ENCODE measurements at places on chromosomes 13 and 19.

DNA sequence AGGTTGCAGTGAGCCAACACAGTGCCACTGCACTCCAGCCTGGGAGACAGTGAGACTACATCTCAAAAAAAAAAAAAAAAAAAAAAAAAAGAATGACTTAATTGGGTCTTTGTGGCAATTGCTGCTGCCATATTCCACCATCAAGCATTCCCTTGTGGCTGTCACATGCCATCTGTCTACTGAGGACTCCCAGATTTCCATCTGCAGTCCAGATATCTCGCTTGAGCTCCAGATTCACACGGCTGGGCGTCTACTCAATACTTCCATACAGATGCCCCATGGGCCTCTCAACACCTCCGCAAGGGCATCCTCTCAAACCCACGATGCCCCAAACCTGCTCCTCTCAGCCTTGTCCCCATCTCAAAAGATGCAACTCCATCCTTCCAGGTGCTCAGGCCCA is 12.9 kb downstream of the TMEM143 start:
- DNase-seq = no peak

- no peak for DNase-seq
Observed at GRCh38 chr19:16445238-16446107, 26.3 kb downstream of the EPS15L1 start.

DNA sequence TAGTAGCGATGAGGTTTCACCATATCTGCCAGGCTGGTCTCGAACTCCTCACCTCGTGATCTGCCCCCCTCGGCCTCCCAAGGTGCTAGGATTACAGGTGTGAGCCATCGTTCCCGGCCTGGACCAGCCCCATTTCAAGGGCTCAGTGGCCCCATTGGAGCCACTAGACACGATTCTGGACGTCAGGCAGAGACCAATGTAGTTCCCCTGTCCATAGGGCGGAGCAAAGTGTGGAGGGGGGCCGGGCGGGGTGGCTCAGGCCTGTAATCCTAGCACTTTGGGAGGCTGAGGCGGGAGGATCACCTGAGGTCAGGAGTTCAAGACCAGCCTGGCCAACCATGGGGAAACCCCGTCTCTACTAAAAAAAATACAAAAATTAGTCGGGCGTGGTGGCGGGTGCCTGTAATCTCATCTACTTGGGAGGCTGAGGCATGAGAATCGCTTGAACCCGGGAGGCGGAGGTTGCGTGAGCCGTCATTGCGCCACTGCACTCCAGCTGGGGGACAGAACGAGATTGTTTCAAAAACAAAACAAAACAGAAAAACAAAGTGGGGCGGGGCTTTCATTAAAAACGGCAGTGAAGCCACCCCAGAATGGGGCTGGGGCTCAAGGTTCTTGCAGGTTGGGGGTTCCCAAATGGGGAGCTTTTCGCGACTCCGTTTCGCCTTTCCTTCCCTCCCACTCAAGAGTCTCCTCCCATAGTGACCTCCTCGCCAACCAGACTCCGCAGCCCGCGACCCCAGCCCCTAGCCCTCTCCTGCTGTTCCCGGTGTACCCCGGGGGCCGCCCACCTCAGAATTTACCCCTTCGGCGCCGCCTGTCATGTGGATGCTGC is 758 bp upstream of the TECR start:
- no peak for DNase-seq

- DNase-seq = no peak
Observed at GRCh38 chr13:43240278-43240677, 216.9 kb downstream of the DNAJC15 start.

DNA sequence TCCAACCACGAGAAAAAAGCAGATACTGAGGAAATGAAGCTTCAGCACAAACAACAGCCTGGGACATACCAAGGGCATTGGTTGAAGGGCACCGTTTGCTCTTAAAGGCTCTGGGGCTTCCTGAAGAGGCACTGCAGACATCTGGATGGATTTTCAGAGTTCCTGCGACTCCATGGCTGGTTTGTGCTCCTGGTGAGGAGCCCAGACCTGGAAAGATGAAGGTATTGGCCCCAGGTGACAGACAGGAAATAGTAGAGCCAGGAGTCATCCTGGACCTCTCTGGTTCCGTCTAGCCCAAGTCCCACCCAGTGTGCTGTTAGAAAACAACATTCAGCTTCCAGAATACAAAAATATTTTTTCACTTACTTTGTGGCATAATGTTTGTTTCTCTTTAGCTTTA is 6.3 kb downstream of the IL17D start:
- no peak for DNase-seq

GRCh38 chr19:855566-856120 is 3.5 kb downstream of the ELANE start:
- DNase-seq = no peak

DNA sequence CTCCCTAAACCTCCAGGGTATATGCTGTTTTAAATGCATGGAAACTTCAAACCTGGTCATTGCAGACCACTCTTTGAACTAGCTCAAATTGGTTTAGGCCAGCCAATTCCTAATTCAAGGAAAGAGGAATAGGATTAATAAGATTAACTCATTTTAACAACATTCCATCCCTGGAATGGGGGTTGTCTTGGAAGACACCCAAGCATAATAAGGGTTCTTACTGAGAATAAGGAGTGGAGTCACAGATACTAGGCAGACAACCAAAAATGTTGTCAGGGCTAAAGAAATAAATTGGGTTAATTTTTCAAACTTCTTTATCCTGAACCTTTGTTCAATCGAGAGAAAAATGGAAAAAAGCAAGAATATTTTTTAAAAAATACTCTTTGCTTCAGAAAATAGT is 186.2 kb downstream of the PCDH9 start:
- DNase-seq = no peak

GRCh38 chr19:30744741-30745475 is 372.7 kb downstream of the ZNF536 start:
- DNase-seq = no peak

DNA sequence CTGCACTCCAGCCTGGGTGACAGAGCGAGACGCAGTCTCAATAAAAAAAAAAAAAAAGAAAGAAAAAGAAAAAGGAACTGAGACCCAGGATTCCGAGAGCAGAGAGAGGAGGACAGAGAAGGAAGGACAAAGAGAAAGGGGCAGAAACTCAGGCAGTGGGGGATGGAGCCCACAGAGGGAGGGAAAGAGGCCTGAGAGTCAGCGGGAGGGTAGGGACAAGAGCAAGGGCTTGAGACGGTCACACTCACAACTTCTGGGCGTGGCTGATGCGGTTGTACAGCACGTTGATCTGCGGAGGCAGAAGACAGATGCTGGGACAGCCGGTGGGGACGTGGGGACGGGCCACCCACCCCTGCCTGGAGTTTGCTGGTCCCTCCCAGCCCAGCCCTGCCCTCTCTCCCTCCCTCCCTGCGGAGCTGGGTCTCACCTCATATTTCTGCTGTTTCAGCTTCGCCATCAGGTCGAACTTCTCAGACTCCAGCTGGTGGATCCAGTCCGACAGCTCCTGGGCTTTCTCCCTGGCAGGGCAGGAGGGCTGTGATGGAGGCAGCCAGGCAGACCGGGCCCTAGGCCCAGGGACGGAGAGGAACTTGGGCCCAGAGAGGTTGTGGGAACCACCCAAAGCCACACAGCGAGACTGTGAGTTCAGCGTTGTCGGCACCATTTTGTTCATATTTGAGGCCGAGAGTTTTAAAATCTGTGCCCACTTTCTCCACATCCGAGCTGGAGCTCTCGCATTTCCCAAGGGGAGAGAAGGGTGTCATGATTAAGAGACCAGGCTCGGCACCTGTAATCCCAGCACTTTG is 15.2 kb downstream of the TNNT1 start:
- no peak for DNase-seq

DNA sequence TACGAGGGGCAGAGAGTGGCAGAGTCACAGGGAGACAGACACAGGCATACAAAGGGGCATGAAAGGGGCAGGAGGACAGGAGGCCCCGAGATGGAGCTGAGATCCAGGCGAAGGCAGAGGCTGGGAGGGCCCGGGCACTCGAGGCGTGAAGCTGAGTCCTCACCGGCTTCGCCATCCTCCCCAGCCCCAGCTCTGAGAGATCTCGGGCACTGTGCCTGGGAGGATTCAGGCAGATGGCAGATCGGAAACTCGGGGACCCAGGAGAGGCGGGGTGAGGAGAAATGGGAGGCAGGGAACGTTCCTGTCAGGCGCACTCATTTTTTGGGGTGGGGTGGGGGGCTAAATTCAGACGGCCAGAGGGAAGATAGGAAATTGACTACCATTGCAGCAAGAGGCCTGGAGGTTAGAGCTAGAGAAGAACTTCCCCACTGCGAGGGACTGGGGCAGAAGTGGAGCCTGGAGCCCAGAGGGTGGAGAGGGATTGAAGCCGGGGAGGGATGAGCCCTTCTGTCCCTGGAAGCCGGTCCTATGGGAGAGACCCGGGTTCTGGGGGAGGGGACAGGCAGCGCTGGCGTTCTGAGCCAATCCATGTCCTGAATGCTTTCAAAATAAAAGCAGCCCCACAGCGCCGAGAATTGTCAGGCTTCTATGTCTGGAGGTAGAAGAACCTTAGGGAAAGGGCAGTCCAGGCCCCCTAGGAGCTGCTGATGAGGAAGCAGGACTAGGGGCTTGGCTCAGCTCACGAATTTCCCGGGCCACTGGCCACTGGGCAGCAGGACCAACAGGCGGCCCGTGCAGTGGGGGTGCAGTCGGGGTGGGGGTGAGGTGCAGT is 12.6 kb downstream of the LRRC4B start:
- no peak for DNase-seq

DNA sequence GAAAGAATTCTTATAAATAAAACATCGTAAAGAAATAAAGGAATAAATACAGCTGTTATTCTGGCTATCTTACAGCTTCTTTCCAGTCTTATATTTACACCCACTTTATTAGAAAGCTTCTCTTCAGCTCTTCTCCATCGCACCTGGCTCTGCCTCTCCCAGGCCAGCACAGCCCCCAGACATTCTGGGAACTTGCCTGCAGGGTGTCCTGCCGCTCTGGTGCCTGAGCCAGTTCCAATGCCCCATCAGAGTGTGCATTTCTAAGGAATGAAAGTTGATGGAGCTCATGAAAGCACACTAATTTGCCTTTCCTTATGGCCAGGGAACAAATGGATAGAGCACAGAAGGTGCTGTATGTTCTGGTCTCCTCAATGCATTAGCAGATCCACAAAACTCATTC is 68.7 kb downstream of the MIPEP start:
- DNase-seq = no peak

GRCh38 chr13:21735701-21736401 is 65.0 kb downstream of the FGF9 start:
- no peak for DNase-seq

GRCh38 chr19:14248578-14249011 is 42.6 kb upstream of the ADGRL1 start:
- DNase-seq = peak; percentile 76

GRCh38 chr13:50685491-50685890 is 158.0 kb downstream of the DLEU7 start:
- DNase-seq = no peak

DNA sequence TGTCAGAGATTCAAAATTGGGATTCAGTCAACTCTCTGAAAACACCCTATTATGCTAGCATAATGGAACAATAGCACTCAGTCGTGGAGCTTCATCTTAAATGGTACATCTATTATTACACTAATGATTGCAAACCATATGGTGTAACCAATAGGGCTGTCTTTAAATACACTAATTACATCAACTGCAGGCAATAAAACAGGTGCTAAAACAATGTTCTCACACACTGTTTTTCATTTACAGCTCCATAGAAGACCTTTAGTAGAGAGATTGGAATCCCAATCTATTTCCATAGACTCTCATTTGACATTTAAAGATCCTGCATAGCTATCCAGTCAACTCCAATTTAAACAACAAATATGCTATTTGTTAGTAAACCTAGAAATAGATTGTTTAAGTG is 1917.4 kb downstream of the OLFM4 start:
- no peak for DNase-seq

DNA sequence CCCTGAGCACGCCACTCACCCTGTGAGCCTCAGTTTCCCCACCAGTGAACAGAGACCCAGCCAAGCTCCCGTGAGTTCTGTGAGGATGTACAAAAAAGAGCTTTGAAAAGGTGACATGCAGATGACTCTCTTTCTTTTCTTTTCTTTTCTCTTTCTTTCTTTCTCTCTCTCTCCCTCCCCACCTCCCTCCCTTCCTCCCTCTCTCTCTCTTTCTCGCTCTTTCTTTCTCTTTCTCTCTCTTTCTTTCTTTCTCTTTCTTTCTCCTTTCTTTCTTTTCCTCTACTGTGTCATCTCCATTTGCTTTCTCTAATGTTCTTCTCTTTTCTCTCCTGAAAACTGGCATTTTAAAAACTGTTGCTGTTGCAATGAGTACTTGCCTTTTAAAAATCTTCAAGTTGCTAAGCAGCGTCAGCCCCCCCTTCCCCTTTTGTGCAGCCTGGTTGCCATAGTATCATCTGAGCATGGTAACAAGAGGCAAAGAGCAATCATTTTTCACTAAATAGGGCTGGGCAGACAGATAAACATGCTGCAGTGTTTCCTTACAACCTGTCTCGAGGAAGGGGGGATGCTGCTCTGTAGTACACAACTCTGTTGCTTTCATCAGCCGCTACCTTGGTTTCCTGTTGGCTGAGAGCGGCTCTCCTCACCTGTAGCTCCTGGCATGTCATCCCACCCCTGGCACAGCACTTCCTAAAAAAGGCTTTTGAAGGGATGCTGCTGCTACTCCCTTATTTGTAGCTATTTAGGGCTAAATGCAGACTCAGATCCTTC is 108.7 kb upstream of the MBNL2 start:
- no peak for DNase-seq

GRCh38 chr13:48862572-48862971 is 113.1 kb upstream of the FNDC3A start:
- DNase-seq = no peak

GRCh38 chr19:28948026-28948425 is 264.9 kb downstream of the UQCRFS1 start:
- DNase-seq = no peak

- no peak for DNase-seq
Observed at GRCh38 chr19:48493718-48494401, 17.8 kb downstream of the LMTK3 start.

- DNase-seq = peak; percentile 69
Observed at GRCh38 chr19:20247016-20247683, 80.1 kb downstream of the ZNF486 start.

DNA sequence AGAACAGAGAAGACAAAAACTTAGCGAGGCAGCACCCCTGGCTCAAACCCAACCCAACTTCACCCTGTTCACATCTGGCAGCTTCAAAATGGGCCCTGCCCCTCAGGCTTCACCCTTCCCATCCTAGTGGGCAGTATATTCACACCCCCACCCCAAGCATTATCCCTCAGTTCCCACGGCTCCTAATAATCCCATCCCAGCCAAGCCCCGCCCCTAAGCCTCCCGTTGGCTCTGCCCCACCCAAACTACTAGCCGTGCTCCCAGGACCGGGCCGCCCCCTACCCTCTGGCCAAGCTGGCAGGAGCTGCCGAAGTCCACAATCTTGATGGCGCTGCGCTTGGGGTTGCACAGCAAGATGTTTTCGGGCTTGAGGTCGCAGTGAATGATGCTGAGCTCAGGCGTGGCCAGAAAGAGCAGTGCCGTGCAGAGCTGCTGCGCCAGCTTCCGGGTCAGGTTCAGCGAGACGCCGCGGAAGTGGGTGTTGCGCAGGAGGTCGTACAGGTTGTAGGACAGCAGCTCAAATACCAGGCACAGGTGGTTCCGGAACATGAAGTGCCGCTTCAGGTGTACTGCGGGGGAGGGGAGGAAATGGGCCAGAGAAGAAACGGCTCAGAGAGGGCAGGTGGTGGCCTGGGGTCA is 5.8 kb downstream of the DYRK1B start:
- peak; percentile 66 for DNase-seq

All from activated effector memory CD4-positive, alpha-beta T cell treated with anti-CD3 and anti-CD28 coated beads, Interleukin-2, amount 50 U/mL, for 16 hours (primary cell).